Lung microvascular endothelial cell (primary cell): ENCODE measurements at places on chromosomes 2 and 18.
A peak's percentile ranks its signal among the peaks of the same experiment; 100 is the strongest.

GRCh38 chr2:180943275-180943674 lies 37.1 kb upstream of the UBE2E3 start:
- DNase-seq: no peak

- DNase-seq: no peak
Measured at GRCh38 chr18:3410273-3410672, 39.7 kb upstream of the TGIF1 start.

DNA sequence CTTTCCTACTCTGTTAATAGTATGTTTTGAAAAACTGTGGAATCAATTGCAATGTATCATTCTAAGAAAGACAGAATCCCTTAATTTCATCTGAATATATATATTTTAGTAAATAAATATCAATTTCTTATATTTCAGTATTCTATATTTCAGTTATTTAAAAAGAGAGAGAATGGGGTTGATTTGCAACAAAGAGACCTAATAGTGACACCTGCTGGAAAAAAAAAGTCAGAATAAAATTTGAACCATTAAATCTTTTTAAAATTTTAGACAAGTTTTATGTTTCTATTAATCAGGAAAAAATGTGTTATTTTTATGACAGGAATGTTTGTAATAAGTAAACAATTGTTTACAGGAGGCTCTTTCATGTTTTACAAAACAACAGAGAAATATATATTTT lies 20.7 kb upstream of the CCNT2 start:
- peak; percentile 21 for DNase-seq

DNA sequence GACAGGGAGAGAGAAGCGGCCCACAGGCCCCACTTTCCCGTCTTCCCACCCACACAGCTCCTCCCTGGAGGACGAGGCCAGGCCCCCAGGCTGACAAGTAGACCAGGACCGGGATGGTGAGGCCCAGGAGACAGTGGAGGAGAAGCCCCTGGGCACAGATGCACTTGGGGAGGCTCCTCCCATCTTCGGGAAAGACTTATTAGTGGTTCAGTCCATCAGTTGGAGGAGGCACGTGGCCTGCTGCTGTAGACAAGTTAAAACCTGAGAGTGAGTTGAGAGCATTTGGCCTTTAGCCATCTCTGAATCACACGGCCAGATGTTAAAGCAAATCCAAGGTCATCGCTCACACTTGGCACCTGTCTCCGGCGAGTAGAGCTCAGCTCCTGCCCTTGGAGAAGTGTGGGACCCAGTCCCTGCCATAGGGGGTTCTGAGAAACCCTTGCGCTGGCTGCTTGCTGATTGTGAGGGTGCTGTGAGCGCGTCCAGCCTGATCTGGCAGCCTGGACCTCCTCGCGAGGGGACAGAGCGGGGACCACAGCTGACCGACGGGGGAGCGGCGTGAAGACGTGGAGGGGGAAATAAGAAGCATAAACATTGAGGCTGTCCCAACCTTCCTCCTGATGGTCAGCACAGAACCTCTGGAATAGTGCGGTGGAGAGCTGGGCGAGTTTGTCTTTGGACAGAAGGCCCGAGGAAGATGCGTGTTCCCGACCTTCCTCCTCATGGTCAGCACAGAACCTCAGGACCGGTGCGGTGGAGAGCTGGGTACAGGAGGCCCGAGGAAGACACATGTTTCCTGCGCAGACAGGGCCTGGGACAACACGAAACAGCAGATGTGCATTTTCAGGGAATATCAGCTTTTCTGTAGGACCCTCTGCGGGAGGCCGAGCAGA lies 24.7 kb upstream of the ALLC start:
- DNase-seq: peak; percentile 71

GRCh38 chr2:28981016-28981441 lies at the start of gene TOGARAM2:
Gene TOGARAM2, plus strand, starts transcription at chr2:28981298. Its CDS starts 13,537 bp downstream, at chr2:28994835.
- no peak for DNase-seq

- no peak for DNase-seq
Measured at GRCh38 chr18:53792762-53793161, 431.7 kb downstream of the MBD2 start.

GRCh38 chr2:136131961-136132824 lies 14.2 kb upstream of the CXCR4 start:
- no peak for DNase-seq

- DNase-seq: peak; percentile 26
Measured at GRCh38 chr2:105329197-105329554, 359 bp downstream of the TGFBRAP1 start.
